AG20443 (cell line): ENCODE measurements at places on chromosomes 13 and 19.

- peak; percentile 9 for DNase-seq
Observed at GRCh38 chr19:16942583-16942982, 53.8 kb downstream of the F2RL3 start.

GRCh38 chr13:43411741-43412140 lies 375.0 kb downstream of the ENOX1 start:
- DNase-seq: no peak

DNA sequence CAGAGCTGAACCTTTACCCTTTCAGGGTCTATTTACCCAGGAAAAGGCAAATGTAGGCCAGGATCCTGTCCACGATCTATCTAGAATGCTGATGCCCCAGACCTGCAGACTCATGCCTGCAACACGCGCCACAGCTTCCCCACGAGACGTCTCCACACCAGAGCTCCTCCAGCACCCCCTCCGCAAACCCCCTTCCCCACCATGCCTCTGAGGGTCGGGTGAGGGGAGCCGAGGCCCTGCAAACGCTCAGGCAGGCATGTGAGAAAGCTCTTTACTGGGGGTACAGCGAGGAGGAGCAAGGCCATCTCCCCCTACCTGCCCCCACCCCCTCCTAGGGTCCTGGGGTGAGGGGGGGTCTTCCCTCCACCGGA lies 8.9 kb downstream of the DYRK1B start:
- DNase-seq: no peak

- peak; percentile 49 for DNase-seq
Observed at GRCh38 chr19:38251564-38252051, 4.6 kb downstream of the PPP1R14A start.

- peak; percentile 44 for DNase-seq
Observed at GRCh38 chr13:28819046-28819730, 951 bp upstream of the MTUS2 start.

GRCh38 chr19:3520166-3521103 lies 14.3 kb downstream of the FZR1 start:
- no peak for DNase-seq

DNA sequence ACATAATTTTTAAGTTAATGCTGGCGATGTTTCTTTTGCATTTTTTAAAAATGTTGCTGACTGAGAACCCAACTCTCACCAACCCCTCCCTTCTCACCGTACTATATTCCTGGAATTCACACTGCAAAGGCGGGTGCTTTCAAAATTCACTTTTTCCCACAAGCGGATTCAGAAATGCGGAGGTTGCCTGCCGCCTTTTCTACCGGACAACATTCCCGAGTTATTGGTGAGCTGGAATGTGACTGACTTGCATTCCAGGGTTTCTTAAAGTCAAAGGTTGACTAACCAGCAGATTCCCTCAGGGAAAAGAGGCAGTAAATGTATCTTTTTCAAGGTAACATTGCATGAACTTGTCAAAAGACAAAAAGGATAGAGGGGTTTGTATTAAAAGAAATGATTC lies 113.3 kb downstream of the RAB20 start:
- DNase-seq: peak; percentile 41

GRCh38 chr13:38624822-38625221 lies 62.1 kb upstream of the FREM2 start:
- no peak for DNase-seq

DNA sequence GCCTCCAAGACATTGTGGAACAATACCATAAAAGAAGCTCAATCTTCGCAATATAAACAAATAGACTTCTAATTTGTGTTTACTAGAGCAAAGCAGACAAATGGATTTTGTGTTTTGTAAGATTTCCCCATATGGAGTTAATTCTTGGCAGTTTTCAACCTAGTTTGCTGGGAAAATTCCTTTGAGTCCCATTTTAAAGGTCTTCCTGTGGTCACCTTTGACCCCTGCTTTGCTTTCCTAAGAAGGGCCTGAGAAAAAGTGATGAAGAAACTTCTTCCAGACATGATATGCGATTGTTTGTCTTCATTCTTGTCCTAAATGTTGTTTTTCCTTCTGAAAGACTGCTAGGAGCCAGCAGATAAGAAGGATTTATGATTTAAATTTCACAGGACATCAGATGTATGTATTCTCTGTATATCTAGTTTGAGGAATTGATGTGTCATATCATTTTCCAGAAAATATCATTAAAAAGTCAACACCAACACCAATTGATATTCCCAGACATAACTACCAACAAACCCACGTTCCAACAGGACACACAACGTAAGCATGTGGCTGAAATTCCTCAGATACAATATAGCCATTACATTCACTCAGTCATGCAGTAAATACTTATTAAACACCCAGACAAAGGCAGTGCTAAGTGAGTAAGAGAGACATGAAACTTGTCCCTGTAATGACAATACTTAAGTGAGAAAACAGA lies 276.4 kb downstream of the LHFPL6 start:
- DNase-seq: no peak

DNA sequence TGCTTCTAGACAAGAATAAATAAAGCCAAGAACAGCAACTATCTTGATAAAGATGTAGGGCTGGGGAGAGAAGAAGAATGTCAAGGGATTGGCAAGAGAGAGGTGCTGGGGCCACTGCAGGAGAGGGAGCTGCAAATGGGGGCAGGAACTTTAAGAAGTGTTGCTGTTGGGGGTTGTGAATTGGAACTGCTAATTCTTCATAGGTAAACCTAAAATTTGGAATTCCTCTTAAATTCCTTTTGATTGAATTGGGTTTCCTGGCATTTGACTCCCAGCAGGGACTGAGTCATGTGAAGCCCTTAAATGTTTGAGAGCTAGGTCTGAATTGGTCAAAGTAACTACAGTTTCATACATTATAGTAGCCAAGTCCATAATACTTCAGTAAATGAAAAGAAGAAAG lies 305.6 kb upstream of the TMTC4 start:
- no peak for DNase-seq

GRCh38 chr13:109904218-109904617 lies 117.8 kb upstream of the IRS2 start:
- DNase-seq: no peak

DNA sequence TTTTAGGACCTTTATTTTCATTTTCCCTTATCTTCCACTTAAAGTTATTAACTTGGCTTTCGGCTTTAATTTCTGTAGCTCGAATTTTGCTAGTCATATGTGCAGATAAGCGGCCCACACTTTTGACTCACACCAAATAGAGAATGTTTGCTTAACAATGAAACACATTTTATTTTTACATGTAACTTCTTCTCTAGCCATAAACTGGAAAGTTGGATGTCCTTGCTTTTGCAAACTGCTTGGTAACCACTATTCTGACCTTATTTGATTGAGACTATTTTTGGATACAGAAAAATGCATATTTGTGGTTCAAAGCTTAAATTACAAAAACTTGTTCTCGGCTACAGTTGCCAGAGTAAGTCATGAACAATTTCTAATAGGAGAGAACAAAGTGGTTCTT lies 600.0 kb downstream of the KCTD12 start:
- peak; percentile 25 for DNase-seq

GRCh38 chr19:1601613-1602064 lies 3.6 kb downstream of the UQCR11 start:
- no peak for DNase-seq

DNA sequence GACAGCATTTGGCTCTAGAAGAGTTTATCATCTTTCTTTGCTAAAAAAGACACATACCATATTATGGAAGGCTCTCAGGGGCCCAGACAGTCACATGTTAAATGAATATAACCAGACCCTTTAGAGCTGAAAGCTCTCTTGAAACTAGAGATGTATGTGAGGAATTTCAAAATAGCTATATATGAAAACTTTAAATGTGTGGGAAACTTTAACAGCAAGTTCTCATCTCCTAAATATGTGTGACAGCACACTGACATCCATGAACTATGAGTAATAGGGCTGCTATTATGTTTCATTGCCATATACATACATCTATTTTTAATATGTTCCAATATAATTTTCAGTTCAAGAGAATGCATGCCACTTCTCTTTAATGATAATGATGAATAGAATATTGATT lies 509.5 kb downstream of the GPC6 start:
- no peak for DNase-seq

DNA sequence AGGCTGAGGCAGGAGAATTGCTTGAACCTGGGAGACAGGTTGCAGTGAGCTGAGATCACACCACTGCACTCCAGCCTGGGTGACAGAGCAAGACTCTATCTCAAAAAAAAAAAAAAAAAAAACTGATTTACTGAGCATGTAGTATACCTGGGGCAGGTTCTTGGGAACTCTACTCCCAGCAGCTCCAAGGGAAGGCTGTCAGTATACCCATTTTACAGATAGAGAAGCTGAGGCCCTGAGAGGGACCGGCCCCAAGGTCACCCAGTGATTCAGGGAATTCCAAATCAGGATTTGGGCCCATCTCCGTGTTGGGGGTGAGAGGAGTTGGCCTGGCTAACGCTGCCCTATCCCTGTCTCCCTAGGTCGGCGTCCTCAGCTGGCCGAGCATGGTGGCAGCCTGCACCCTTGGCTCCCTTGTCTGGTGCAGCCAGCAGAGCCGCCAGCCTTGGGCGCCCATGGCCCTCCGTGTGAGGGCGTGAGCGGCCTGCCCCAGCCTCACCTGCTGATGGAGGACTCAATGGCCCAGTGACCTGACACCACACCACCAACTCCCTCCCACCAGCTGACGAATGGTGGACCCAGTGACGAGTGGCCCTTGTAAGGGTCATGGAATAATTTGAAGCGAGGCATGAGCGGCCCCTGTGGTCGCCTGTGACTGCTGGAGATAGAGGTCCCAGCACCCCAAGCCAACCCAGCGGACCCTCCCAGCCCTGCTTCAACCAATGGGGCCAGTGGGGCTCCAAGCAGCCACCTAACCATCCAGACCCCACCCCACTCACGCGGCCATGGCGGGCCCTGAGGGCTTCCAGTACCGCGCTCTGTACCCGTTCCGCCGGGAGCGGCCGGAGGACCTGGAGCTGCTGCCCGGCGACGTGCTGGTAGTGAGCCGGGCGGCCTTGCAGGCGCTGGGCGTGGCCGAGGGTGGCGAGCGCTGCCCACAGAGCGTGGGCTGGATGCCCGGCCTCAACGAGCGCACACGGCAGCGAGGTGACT lies 2.4 kb downstream of the PIK3R2 start:
- no peak for DNase-seq

GRCh38 chr13:112060282-112060830 lies 6.6 kb upstream of the SOX1 start:
- no peak for DNase-seq

- no peak for DNase-seq
Observed at GRCh38 chr13:41579881-41580280, 122.5 kb downstream of the RGCC start.

DNA sequence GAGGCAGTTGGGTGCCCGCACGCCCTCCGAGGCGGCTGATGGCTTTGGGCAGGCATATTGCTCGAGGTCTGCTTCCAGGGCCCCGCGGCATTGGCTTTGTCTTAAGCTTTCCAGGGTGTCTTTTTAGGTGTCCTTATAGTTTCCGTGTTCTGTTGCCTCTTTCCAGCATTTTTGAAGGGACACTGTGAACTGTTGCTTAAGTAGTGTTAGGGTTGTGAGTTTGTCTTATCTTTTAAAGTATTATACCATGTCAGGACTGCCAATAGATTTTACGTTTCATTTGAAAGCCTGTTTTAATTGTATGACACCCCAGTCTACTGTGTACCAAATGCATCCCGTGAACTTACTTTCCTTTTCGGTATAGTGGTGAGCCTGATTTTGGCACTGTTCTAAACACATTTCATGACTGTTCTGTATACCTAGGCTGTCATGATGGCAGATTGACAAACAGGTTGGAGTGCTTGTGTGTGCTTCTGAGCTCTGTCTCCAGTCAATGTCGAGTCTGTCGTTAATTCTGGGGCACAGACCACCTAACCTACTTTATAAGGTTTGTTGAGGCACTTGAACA lies 656 bp downstream of the PCCA start:
- DNase-seq: peak; percentile 14

DNA sequence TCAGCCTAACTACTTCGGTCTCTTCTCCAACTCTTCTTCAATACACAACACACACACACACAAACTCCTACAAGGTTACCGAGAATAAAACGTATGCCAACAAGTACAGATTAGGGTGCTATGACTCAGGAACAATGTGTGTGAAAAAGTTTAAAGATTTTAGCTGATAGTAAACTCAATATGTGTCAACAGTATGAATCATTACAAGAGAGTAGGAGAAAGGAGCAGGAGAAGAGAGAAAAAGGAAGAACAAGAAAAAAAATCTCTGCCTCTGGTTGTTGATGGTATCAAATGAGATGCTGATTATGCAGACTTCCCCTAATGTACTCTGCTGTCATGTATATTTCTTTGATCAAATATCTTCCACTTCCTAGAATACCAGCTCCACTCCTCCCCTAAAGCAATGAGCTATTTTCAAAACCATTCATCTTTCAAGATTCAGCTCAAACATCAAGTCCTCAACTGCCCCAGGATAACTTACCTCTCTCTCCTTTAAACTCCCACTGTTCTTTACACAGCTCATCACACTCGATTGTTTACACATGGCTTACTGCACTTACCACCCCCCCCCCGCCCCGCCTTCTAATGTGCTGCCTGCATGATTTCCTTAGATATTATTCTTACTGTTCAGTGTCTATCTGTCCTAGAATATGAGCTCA lies 95.6 kb downstream of the FAM216B start:
- no peak for DNase-seq

GRCh38 chr19:41960973-41961372 lies 1.9 kb upstream of the RABAC1 start:
- no peak for DNase-seq

GRCh38 chr13:99363391-99363790 lies 56.2 kb upstream of the GPR183 start:
- no peak for DNase-seq

- DNase-seq: no peak
Observed at GRCh38 chr13:112531263-112531794, 56.6 kb downstream of the TUBGCP3 start.

DNA sequence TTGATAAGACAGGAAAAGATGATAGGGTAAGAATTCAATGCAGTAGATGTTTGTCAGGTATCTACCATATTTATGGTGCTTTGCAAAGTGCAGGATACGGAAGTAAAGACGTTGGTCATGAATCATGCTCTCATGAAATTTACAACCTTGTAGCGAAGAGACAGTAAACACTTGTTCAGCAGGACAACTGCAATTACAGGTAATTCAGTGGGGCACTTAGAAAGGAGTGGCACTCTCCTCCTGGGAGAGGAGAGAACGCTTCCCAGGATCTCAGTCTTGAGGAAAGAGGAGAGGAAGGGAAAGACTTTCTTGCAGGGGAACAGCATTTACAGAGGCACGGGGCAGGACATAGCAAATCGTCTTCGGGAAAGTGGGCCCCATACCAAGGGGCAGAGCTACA lies 46.4 kb downstream of the SOX1 start:
- no peak for DNase-seq

- no peak for DNase-seq
Observed at GRCh38 chr13:113086031-113086750, 19.4 kb upstream of the F7 start.

GRCh38 chr19:30449673-30450072 lies 77.5 kb downstream of the ZNF536 start:
- DNase-seq: no peak
